ENCODE measurements at places on chromosomes 16 and 17.

DNA sequence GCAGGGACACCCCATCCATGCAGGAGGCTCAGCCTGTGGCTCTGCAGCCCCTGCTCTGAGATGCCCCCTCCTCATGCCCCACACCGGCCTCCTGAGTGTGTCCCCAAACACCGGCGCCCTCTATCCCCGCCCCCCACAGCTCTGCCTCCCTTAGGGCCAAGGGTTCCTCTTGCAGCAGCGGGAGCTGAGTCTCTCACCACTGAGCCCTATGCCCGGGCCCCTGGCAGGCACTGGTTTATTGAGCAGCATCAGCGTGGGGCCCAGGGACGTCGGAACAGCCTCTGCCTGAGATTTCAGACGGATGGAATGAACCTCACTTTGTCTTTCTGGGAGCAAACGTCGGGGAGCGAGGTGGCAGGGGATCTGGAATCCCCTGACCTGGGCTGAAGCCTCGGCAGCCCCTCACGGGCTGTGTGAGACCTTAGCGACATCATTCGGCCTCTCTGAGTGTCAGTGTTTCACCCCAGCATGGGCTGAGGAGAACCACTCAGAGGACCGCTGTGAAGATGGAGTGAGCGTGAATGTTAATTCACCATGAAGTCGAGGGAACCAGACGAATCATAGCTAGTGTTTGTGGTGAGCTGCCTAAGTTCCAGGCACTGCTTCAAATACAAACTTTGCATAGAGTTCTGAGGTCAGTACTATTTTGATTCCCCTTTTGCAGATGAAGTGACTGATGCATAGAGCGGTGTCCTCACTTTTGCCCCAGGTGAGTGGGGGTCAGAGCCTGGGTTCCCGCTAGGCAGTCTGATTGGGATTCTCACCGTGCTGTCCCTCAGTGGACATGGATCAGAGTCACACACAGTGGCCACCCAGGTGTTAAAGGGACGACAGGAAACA is 5.3 kb upstream of the C16orf74 start:
- no peak for DNase-seq

- DNase-seq = no peak
Measured at GRCh38 chr16:5026664-5027063, 7.1 kb downstream of the NAGPA start.

DNA sequence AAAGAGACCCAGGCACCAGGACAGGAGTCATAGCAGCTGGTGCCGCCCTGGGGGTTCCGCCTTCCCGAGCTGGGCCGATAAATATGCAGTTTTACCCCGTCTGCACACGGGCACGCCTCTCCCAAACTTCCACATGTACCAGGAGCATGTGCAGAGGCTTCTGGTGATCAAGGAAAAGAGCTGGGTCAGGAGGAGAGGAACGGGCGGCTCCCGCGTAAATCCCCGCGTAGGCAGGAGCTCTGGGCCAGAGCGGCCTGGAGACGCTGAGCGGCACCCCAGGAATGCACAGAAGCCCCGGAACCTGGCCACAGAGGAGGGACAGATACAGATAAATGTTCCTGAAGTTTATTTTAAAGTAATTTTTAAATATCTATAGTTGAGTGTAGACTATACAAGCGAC is 46.6 kb upstream of the METRNL start:
- DNase-seq = no peak

DNA sequence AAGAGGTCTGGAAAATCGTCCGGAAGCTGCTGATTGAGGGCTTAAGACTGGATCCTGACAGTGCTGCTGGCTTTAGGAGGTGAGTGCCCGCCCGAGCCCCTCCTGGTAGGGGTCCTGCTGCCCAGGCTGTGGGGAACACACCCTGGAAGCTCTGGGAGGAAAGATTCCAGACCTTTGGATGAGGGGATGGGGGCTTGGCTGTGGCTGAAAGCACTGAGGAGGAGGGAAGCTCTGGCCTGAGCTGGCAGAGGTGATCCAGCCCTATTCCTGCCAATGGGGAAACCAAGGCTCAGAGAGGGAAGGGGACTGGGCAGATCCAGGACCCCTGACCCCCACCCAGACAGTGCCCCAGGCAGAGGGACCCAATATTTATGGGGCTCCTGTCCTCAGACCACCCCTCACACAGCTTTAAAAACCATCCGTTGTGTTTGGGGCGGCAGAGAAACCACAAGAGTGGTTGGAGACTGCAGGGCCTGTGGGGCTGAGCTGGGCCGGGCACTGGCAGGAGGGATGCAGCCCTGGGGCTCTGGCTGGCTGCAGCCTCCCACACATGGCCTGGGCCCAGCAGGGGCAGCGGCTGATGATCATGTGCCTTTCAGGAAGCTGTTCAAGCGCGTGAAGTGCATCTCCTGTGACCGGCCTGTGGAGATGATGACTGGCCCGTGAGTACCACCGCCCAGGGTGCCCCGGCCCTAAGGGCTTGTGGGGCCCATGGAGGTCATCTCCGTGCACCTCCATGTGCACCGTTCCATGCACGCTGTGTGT is 22.8 kb downstream of the UBALD1 start:
- DNase-seq = peak; percentile 29

DNA sequence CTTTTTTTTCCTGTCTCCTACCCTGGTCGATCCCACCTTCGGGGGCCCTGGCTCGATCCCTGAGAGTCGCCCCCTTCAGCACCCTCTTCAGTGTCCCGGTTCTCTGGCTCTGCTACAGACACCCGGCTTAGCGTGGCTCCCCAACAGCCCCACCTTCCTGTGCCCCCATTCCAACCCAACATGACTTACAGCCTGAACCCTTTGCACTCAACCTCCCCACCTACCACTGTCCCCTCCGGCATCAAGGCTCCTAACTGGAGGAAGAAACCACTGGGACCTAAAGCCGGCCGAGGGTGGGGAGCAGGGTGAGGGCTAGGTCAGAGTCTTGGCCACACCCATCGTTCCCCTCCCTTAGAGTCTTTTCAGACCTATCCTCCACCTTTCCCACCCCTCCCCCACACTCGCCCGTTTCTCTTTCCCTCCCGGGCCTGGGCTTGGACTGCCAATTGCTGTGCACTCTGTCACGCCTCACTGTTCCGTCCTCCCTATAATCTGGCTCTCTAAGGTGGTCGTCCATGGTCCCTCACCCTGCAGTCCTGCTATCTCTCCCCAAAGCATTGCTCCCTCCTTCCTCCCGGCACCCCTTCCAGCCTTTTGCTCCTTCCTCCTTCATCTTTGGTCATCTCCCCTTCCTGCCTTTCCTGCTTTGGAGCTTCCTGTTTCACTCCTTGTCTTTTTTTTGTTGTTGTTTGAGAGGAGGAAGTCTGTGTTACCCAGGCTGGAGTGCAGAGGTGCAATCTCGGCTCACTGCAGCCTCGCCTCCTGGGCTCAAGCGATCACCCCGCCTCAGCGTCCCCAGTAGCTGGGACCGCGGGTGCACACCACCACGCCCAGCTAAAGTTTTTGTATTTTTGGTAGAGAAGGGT is 890 bp upstream of the CLDN7 start:
- peak; percentile 24 for DNase-seq

DNA sequence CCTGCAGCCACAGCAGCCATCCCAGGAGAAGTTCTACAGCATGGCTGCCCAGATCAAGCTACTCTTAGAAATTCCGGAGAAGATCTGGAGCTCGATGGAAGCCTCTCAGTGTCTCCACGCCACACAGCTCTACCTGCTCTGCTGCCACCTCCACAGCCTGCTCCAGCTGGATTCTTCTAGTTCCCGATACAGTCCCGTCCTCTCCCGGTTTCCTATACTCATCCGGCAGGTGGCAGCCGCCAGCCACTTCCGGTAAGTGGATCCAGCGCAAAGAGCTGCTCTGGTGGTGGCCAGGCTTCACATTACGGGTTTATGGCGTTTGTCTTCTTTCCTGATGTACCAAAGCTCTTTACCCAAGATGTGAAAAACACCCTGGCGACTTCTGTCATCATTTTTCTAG is 3.6 kb downstream of the COG1 start:
- DNase-seq = peak; percentile 42

GRCh38 chr17:12865769-12866168 is 76.5 kb downstream of the ARHGAP44 start:
- no peak for DNase-seq

DNA sequence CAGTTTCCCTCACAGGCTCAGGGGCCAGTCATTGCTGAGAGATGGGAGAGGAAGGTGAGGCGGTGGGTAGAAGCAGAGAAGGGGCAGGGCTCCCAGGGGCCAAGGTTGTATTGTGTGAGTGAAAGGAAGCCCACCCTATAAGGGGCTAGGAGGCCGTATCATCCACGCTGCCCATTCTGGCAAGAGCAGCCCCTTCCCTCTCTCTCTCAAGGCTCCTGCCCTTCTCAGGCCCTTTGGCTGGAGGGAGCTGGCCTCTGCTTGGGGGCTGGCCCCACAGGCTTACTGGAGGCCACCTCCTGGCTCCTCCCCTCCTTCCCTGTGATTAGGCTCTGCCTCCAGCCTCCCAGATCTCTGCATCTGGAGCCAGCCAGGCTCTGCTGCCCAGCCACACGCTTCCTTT is 7.6 kb downstream of the TBKBP1 start:
- no peak for DNase-seq

DNA sequence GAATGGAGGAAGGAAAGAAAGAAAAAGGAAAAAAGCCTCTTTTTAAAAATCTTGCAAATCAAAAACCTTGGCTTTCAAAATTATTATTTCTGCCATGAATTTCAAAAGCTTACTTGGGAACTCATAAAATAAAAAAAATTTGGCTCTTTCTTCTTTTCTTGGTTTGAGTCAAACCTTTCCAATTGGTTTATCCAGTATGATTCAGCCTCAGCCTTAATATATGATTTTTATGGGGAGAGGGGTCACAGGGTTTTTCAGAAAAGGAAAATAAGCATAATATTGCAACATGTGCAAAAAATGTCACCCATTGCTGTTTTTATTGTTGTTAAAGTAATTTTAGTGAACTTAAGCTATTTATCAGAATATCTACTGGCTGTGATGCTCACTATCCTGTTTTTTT is 31.2 kb upstream of the HAPSTR1 start:
- DNase-seq = no peak

DNA sequence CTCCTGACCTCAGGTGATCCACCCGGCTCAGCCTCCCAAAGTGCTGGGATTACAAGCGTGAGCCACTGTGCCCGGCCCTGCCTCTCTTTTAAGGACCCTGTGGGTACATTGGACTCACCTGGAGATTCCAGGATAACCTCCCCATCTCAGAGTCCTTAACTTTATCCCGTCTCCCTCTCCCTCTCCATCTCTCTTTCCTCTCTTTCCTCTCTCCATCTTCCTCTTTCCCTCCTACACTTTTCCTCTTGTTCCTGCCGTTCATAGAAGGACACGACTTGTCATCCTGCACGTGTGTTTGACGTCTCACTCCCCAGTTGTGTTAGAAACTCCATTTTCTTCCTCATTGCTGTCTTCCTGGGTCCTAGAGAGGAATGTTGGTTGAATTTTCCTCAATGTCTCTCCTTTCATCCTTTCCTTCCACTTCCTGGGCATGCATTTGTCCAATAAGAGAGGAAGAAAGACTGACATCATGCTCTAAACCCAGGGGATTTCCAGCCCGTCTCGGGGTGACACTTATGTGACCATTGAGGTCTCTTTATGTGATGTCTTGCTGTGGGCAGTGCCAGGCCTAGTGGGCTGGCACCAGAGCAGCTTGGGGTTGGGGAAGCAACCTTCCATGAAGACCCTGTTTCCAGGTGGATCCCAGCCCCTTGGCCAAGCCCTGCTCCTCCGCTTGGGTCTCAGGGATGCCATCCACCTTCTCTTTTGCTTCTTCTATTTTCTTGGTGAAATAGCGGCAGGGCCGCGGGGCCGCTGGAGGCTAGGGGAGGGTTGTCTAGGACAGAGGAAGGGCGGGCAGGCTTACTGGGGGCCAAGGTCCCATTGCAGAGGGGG is 39.8 kb upstream of the IRF8 start:
- DNase-seq = no peak

- DNase-seq = no peak
Measured at GRCh38 chr17:69375229-69375628, 39.3 kb upstream of the MAP2K6 start.

- DNase-seq = no peak
Measured at GRCh38 chr16:53537626-53538025, 34.6 kb upstream of the AKTIP start.

DNA sequence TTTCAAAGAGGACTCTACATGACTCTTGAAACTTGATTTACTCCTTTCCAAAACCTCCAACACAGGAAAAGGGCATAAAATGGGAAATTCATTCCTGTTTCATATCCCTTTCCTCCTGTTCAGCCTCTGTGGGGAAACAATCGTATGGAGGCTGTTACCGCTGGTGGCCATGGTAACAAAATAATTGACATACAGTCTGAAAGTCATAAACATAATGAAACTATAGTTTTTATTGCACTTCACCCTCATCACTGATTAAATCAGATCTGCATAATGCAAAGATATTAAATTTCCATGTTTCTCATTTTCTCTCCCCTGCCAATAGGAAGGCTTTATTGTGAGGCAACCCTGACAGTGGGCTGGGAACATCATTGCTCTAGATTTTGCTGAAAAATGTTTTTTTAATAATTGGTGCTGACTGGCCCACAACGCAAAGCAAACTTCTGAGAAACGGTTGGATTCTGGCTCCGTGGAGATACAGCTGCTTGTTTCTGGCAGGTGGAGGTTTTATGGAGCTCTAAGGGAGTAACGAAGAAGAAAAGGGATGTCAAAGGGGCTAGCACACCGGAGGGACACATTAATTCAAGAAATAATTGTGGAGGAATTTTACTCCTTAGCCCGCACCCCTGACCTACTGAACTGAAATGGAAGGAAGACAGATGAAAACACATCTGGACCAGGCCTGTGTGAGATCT is 154.2 kb upstream of the SHISA6 start:
- no peak for DNase-seq

- no peak for DNase-seq
Measured at GRCh38 chr17:39600288-39600996, 7.3 kb downstream of the NEUROD2 start.

GRCh38 chr17:45977976-45978626 is 20.9 kb upstream of the STH start:
- no peak for DNase-seq

- DNase-seq = no peak
Measured at GRCh38 chr17:18285296-18285695, 24.8 kb downstream of the MIEF2 start.

All from retina (tissue), 1 donor.